ENCODE measurements at places on chromosomes 6 and 20.

DNA sequence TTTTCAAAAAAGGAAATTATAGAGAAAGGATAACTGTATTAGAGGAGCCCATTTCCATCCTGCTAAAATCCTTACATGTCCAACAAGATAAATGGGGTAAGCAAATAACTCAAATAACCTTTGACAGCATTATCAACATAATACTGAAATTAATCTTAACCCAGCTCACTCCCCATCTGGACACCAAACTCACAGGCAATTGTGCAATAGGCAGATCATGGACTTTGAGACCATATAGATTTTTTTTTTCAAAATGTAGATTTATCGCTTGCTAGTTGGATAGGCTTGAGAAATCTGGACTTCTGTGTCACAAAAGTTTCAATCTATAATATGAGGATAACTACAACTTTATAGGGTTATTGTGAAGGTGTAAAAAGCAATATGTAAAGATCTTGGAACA lies 134.4 kb upstream of the ASCC3 start:
- DNase-seq = no peak

DNA sequence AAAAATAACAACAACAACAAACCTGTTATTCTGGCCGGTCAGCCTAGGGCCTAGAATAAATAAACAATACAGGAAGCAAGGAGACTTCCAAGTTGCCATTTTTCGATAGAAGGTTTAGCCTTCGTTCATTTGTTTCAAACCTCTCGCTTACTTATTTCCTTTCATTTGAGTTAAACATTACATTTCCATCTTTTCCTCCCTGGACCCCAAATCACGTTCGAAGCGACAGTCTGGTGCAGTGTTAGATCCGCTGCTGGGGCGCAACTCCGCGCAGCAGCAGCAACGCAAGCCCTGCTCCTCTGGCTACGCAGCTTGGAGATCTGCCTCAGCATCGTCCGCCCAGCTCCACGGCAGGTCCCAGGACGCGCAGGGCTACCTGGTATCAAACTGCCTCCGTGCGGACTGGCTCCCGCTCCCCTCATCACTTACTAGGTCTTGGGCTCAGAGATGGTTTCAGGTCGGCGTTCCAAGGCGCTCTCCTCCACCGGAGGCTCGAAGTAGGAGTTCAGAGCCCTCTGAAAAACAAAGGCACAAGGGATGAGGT lies 530 bp downstream of the TDP2 start:
- DNase-seq = peak; percentile 11

- no peak for DNase-seq
Observed at GRCh38 chr6:75933387-75933975, 139.0 kb downstream of the IMPG1 start.

GRCh38 chr20:32661820-32662528 lies 11.8 kb downstream of the C20orf203 start:
- no peak for DNase-seq

DNA sequence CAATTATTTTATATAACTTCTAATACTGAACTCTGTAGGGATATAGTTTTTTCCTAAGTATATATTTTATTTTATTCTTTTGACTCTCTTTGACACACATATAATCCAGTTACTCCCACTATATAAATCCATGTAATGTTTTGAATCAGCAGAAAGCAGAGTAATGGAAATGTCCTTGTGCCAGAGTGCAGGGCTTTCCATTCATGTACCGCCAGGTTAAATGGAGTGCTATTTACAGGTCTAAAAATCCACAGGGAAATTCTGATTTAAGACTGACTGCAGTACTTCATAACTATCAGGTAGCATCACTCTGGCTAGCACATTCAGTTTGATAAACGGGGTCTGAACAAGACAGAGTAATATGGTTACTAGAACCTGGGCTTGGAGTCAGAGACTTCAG lies 626.8 kb downstream of the COL12A1 start:
- DNase-seq = no peak

DNA sequence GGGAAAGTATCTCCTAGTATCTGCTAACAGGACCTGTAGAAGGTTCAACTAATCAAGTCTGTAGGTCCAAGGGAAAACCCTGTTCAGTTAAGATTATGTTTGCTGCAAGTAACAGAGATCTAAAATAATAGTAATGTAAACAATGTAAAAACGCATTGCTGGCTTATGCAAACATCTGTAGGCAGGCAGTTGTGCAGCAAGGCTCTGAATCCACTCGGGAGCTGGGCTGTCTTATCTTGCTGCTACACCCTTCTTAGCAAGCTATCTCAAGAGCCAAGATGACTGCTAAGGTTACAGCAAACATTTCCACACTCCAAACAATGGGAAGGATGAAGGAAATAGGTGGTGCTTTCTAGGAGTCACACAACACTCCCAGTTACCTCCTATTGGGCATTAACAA lies 397.3 kb upstream of the NRSN1 start:
- no peak for DNase-seq

- DNase-seq = no peak
Observed at GRCh38 chr20:7758406-7758805, 181.9 kb downstream of the HAO1 start.

All from activated T-helper 1 cell treated with anti-CD3 and anti-CD28 coated beads, Interleukin-2, amount 50 U/mL, for 16 hours (primary cell).